ENCODE measurements at places on chromosomes 6 and 20. TPM values are rescaled to one million over a fixed set of nuclear protein-coding genes. Genes with fewer than 3 reads are reported as not detected.

DNA sequence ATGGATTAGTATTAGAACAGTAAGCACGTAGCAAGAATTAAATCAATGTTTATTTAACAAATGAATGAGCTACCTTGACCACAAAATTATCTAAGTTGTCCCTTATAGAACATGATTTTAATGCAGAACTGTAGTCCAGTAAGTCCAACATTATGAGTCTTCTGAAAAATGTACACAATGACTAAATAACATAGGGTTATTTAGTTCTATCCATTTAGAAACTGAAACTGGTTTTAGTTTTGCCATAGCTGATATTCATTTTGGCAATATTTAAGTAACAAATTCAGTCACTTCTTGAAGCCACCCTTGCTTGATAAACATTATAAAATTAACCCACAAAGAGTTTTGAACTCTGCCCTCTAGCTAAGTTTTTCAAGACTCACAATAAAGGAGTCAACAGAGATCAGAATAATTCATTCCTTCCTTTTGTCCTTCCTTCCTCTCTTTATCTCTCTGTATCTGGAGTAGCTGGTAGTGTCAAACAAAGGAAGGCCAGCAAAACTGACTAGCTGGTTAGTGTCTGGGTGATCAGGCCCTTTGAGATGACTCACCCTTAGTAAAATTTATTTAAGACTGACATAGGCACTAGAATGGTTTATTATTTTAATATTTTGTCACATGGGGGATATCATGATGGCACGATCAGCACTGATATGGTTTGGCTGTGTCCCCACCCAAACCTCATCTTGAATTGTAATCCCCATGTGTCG lies 115.1 kb downstream of the BTBD9 start:
- no peak for DNase-seq

DNA sequence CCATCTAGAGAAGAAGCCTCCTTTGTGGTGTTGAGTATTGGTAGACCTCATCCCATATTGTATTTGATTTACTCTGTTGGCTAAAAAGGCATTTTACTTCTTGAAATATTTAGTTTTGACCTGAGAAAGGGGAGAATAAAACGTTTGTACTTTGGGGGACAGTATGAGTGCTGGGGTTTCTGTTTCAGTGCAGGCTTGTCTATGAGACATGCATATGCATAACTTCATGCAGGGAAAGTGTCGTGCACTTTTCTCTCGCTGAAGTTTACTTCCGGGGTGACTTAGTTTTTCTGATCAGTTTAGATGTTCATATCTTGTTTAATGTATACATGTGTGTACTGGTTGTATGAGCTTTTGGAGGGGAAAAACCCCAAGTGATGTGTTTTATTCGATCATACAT lies 59.5 kb downstream of the UTRN start:
- DNase-seq = no peak

DNA sequence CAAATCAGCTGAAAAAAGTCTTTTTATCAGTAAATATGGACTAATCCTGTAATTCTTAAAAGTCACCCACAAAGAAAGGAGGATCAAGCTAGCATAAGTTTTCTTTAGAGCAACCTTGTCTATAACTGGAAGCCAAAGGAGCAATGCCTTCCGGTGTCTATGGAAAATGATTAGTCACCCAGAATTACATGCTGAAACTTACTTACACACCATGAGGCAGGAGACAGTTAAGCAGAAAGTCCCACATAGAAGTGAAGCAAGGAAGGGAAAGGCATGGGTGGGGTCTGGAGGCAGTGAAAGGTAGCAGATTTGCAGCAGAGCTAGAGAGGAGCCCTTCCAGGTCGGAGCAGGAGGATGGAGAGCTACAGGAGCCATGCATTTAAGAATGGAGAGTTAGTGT lies 153.7 kb upstream of the RIPOR2 start:
- DNase-seq = no peak

DNA sequence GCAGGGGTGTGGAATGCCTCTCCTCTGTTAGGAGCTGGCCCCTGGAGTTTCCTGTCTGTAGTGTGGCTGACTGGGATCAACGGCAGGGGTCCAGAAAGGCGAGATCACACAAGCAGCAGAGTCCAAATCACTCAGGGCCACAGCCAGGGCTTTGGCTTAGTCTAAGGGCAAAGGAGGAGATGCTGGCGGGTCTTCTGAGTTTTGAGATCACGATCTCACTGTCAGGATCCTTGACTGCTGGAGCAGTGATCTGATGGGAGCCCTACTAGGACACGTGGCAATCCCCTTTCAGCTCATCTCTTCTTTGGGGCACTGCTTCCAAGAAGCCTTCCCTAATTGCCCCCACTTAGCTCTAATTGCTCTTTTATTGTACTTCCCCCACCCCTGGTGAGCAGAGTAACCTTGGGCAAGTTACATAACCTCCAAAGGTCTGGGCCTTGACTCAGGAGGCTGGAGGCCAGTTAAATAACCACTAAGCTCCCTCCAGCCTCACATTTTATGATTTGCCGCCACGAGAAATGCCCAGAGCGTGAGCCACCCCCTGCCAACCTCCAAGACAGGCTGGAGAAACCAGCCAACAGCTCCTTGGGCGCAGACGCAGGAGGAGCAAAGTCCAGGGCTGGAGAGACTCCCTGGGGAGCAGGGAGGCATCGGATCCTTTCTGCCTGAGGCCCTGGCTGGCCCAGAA lies 12.0 kb downstream of the KCNK5 start:
- DNase-seq = no peak

Gene CDH4
- total RNA-seq = not detected

DNA sequence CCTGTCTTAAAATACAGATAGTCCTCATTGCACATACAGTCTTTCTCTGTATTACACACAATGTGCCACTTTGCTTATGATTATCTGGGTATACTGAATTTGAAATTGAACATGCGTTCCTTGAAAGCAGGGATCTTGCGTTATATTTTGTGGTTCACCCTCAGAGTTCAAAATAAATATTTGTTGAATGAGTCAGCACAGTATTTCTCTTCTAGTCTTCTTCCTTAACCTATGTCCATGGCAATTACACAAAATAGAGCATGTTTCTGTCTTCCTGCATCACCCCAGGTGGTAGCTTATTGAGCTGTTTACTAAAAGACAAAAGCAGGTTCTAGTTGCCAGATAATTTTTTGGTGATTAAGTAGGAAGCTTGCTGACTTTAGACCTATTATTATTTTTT lies 272.9 kb upstream of the FERMT1 start:
- DNase-seq = no peak

GRCh38 chr6:116051244-116051643 lies 9.4 kb downstream of the FRK start:
- no peak for DNase-seq

Gene HTR1E
- total RNA-seq = not detected

GRCh38 chr20:57259938-57260921 lies 6.2 kb downstream of the BMP7 start:
- no peak for DNase-seq

GRCh38 chr20:53592992-53593465 lies 610 bp downstream of the ZNF217 start:
- no peak for DNase-seq

DNA sequence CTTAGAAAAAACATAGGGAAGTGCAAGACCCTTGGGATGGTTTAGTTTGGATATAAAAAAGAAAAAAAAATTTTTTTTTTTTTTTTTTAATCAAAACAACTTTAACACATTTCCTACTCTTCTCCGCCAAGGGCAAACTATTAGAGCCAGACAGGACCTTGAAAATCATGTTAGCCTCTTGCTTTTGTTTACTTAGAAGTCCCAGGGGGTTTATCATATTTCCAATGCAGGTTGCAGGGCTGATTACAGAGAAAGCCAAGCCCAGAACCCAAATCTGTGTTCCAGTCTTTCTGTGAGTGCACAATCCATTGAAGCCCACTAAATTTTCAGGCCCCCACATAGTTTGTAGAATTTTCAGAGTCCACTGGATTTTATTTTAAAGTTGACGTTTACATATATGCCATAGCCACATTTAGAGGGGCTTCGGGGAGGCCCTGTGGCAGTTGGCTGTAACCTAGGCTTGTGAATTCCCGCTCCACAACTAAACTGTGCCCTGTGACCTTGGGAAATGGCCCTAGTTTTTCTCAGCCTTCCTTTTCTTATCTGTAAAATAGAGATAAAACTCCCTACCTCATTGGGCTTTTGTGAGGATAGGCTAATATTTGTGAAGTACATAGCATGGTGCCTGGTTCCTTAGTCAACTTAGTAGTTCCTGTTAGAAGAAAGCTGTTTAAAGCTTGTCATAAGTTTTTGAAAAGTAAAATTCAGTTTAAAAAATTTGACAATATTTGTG lies 55.7 kb downstream of the NCOA7 start:
- no peak for DNase-seq

Gene TPBG
- total RNA-seq = 4.9 TPM

- no peak for DNase-seq
Measured at GRCh38 chr6:90479603-90479926, 107.3 kb downstream of the MAP3K7 start.

GRCh38 chr20:57464642-57465211 lies 60.2 kb downstream of the CTCFL start:
- DNase-seq = no peak

Gene SNHG17
- total RNA-seq = 10.6 TPM

DNA sequence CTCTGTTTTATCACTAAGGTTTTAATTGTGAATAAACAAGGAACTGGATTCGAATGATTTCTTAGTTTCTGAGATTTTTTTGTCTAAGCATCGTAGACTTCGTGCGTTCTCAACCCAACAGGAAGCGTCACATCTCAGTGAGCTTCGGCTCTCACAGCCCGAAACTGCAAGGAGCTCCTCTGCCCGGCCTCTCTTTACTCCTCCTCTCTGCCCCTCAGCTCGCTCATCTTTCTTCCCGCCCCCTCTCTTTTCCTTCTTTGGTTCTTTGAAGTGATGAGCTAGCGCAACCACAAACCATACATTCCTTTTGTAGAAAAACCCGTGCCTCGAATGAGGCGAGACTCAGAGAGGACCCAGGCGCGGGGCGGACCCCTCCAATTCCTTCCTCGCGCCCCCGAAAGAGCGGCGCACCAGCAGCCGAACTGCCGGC lies 480 bp upstream of the NT5E start:
- no peak for DNase-seq
